Osteoblast (primary cell): ENCODE measurements at places on chromosomes 1 and 21. TPM values are rescaled to one million over a fixed set of nuclear protein-coding genes. Genes with fewer than 3 reads are reported as not detected.

REN gene
- not detected in 2 replicates for total RNA-seq

AMY1A gene
- total RNA-seq, result not detected in 2 replicates

GRCh38 chr1:26023009-26023408, 1.4 kb downstream of the EXTL1 start:
- DNase-seq, result peak; percentile 48

DNA sequence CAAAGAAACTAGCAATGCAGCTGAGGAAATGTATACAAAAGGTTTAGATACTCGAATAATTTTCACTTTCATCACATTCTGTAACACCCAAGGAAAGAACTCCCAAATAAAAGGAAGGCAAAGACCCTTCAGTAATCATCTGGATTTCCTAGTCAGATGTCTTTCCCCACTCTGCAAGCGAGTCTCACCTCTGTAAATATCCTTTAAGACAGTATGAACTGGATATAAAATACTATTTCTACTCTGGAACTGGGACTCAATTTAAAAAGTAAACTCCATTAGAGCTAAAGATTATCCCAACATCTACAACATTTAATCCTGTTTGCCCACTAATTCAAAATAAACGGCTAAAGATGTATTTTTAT, 27.0 kb downstream of the C2CD2 start:
- no peak for DNase-seq

DNA sequence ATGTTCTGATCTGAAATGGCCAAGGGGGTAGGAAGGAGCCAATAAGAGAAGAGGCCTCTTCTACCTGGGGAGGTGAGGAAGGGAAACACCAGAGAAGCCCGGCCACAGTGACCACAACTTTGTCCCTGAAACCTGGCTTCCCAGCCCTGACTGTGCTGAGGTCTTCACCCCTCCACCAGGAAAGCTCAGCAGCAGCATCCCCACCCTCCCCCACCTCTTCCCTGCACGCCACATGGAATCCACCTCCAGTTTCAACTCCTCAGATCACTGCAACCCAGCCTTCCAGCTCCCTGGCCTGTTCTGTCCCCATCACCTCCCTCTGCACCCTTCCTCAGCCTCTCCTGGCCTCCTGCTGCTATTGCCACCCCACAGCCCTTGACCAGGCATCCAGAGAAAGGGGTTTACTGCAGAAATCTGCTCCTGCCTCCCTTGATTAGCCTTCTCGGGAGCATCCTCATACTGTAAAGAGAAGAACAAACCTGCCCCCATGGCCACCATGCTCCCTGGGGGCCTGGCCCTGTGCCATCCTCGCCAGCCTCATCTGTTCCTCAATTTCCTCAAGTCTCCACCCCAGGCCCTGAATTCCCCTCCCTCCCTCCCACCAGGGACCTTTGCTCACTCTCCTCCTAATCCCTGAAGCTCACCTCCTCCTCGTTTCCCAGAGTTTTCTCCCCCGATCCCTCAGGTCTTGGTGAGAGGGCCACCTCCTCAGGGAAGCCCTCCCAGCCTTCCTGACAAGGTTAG, 450.9 kb downstream of the MATN1 start:
- no peak for DNase-seq

DNA sequence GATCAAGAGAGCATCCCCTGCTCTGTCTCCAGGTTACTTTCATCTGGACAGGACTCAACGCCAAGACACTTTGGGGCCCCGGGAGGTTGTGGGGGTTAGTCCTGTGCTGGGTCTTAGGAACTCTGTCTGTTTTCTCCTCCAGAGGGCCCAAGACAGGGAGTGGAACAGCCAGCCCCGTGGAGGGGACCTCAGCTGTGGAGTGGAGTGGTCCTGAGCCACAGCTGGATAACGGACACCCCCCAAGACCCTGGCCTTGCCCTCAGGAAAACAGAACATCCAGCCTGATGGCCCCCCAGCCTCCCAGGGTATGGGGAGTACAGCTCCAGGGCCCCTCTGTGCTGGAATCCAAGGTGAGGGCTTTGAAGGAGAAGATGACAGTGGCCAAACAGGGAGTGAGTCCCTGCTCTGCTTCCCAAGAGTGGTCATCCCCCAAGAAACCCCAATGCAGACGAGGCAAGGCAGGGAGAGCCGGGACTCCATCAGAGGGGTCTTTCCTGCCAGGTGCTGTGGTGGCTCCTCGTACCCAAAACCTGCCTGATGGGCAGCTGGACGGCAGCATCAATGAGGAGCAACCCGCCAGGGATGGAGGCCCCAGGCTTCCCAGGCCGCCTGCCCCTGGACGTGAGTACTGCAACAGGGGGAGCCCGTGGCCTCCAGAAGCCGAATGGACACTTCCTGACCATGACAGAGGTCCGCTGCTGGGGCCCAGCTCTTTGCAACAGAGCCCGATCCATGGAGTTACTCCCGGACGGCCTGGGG, 3.5 kb downstream of the KIAA1614 start:
- DNase-seq, result peak; percentile 66

DNA sequence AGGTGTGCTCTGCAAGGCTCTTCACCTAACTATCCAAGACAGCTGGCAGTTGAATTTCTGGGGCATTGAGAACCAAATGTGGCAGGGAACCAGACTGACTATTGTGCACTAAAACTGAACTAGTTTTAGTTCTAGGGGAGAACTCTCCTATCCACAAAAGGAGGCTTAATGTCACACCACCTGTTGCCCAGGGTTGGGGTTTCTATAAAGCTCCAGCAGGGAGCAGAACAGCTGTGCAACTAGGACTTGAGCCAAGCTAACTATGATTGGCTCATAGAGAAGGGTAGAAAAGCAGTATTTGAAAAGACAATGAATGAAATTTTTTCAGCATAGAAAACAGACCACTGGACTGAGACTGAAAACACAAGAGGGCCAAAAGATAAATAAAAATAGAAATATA, 53.3 kb upstream of the FGGY start:
- DNase-seq, result no peak

- no peak for DNase-seq
These were observed 31.7 kb upstream of the WNT4 start for GRCh38 chr1:22174446-22175220.

DNA sequence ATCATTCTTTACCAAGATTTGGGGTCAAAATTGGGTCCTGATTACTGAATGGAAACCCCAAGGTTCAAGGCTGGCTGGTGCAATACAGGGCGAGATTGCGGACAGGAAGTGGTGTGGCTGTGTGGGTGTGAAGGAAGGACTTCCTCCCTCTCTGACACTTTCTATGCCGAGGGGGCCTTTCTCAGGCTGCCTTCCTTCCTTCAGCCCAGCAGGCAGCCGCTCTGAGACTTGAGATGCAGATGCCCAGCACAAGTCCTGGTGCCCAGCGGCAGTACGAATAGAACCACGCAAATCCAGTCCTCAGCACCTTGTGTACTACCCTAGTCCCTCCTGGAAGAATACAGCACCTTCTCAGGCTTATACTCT, 16.3 kb downstream of the BATF3 start:
- no peak for DNase-seq
